ENCODE measurements at places on chromosomes 5 and 9.

- DNase-seq: no peak
Observed at GRCh38 chr5:116892993-116893392, 318.4 kb upstream of the SEMA6A start.

- DNase-seq: no peak
Observed at GRCh38 chr5:159820692-159821091, 95.6 kb upstream of the ADRA1B start.

DNA sequence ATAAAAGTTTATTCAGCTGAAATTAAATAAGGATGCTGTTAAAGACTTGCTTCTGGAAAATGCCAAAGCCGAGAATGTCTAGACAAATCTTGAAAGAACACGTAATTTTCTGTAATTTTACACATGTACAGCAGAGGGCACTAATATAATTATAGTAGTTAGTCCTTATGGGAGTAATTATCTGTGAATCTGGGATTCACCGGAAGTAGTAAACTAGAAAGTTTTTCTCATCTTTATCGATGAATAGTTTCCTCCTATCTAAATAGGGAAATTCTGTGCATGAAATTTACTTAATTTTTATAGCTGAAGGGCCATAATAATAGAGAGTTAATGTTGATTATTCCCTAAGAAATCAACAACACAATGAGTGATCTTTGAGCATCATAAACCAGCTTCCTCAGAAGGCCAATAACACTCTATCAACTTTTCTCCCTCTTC lies 18.4 kb upstream of the CNTLN start:
- DNase-seq: no peak

DNA sequence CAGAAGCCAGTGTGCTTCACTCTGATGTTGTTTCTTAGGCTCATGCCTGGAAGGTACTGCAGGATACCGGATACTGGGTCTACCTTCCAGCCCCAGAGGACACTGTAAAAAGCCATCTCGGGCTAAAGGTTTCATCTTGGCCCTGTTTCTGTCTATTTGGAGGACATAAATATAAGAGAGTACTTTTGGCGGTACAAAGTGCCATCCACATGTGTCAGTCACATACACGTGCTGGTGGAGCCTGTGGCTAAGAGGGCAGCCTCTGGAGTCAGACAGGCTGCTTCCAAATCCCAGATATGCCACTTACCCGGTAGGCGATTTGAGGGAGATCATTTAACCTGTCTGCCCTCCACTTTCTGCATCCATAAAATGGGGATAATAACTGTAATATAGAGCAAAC lies 160.4 kb downstream of the NR3C1 start:
- no peak for DNase-seq

DNA sequence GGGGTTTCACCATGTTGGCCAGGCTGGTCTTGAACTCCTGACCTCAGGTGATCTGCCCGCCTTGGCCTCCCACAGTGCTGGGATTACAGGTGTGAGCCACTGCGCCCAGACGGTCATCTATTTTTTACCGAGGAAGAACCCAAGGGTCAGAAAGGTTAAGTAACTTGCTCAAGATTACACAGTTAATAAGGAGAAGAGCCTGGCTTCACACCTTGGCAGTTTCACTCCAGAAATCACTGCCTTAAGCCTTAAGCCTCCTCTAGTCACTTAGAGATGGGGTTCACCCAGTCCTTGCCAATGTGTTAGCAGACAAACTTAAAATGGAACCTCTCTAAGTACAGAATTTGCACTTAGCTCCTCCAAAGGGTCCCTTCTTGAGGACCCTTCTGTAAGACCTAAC lies 116.3 kb downstream of the PTTG1 start:
- DNase-seq: no peak

DNA sequence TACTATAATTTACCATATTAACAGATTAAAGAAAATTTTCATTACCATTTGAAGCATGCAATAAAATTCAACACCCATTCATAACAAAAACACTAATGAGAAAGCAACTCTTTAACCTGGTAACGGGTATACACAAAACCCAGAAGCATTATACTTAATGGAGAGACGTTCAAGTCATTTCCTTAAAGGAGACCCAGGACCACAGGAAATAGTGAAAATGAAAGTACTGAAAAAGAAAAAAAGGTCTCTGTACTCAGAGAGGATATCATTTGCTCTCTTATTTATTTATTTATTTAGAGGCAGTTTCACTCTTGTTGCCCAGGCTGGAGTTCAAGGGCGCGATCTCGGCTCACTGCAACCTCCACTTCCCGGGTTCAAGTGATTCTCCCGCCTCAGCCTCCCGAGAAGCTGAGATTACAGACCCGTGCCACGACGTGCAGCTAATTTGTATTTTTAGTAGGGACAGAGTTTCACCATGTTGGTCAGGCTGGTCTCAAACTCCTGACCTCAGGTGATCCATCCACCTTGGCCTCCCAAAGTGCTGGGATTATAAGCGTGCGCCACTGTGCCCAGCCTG lies 61.6 kb downstream of the SETX start:
- DNase-seq: no peak
